Left forelimb (tissue), 1 donor: ENCODE measurements at places on chromosomes 3 and 15.

- no peak for DNase-seq
These were observed 50.0 kb upstream of the TRPM1 start for GRCh38 chr15:31151301-31152233.

- no peak for DNase-seq
These were observed 1302.0 kb upstream of the GBE1 start for GRCh38 chr3:83063446-83063845.

- DNase-seq = no peak
These were observed 317.2 kb upstream of the PROK2 start for GRCh38 chr3:72102112-72102616.

GRCh38 chr15:88403351-88403791, 63.8 kb downstream of the MRPL46 start:
- DNase-seq = no peak

DNA sequence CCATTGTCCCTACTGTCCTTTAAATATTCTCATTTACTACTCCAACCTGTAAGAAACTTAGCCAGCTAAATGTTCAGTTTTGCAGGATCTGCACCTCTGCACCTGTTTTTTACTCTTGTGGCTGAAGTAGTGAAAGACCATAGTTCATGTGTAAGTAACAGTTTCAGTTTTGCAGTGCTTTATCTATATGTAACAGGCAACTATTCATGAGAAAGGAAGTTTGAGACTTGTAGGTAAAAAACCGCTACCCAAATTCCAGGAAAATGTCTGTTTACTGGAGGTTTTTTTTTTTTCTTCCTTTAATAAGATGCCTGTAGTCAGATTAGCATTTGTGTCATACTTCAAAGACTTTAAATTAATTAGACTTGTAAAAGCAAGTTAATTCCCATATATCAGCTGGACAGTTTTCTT, 25.4 kb upstream of the MBNL1 start:
- no peak for DNase-seq

DNA sequence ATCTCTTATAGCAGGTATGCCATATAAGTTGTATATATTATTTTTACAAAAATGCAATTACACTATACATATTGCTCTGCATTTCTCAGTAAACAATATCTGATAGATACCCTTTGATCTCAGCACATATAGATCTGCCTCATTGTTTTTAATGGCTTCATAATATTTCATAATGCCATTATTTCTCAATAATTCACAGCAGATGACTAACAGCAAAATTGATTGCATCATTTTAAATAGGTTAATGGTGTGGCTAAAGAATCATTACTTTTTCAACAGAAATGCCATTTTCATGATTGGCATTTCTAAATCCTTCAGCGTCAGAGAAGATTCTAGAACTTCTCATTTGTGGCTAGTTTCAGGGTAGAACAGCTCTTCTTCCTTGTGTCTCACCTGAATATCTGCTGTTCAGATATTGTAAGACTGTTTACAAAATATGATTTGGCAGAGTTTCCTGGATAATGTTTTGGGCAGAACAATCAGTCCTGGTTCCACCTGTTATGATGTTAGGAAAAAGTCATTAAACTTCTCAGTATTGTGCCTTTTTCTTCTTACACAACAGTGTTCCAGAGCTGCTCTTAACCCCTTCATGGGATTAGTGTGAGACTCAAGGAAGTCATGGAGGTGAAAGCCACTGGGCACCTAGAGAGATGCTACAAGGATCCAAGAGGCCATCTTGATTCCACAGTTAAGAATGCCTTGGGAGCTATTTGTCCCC, 397.6 kb upstream of the THBS1 start:
- DNase-seq = no peak

DNA sequence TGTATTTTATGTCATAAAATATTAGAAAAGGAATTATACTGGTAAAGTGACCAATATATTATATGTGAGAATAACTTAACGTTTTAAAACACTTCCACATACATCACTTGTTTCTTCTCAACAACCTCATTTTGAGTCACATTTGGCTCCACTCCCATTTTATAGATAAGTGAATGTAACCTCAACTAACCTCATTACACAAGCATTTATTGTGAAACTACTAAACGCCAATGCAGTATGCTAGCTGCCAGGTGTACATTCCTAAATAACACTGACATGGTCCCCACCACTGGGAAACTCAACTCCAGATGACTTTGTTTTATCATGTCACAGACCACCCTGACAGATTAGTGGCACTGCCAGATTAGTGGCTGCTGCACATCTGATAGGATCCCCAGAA, 249.7 kb upstream of the CNTN4 start:
- DNase-seq = no peak

DNA sequence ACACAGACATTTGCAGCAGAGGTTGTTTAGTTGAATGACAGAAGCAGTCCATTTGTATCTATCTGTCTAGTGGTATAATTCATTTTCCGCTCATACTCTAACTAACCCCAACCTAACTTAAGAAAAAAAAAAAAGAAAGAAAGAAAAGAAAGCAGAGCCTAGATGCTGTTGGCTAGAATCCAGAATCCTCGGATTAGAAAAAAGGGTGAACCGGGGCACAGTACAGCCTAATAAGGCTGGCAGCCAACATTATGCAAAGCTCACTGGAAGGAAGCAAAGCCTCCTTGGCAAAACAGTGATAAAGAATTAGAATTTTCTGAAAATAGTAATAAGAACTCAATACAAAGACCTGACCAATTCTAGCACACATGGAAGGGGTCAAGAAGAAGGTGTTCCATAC, 640.8 kb downstream of the TUSC7 start:
- no peak for DNase-seq
